Stimulated activated CD4-positive, alpha-beta T cell treated with anti-CD3 and anti-CD28 coated beads, Interleukin-4, amount 100 ng/mL, for 48 hours (primary cell): ENCODE measurements at places on chromosomes 4 and X.

GRCh38 chr4:181350615-181351415, 892.4 kb upstream of the TENM3 start:
- no peak for DNase-seq

- DNase-seq, result no peak
Observed at GRCh38 chrX:101117701-101118100, 19.7 kb downstream of the CENPI start.

DNA sequence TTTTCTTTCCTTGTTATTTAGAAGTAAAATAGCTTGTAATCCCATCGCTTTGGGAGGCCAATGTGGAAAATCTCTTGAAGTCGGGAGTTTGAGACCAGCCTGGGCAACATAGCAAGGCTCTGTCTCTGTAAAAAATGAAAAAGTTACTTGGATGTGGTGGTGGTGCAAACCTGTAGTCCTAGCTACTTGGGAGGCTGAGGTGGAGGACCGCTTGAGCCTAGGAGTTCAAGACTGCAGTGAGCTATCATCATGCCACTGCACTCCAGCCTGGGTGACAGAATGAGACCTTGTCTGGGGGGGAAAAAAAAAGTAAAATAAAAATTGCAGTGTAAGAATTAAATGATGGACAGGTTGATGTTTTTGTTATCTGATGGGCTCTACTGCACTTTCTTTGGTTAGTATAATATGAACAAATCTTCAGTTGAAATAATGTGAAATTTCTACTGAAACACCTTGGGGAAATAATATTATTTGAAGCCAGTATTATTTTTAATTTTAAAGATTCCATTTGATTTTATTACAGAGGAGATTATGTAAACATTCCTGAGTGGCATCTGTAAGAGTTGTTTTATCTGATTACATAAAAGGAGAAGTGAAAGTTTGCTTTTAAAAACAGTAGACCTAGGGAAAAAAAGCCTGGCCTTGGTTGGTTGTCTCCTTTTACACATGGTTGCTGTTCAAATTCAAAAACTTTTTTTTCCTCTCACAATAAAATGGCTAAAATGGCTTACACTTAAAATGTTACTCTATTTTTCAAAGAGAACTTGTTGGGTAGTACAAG, 10.5 kb upstream of the NDUFC1 start:
- no peak for DNase-seq

GRCh38 chr4:15063341-15063740, 61.1 kb downstream of the CPEB2 start:
- DNase-seq, result no peak

GRCh38 chrX:40644176-40644575, 3.2 kb downstream of the CXorf38 start:
- DNase-seq, result no peak

GRCh38 chr4:79678472-79679202, 270.6 kb upstream of the GK2 start:
- no peak for DNase-seq
